Muscle of leg (tissue), 16 donors: ENCODE measurements at places on chromosomes 2 and 18. TPM values are rescaled to one million over a fixed set of nuclear protein-coding genes. Genes with fewer than 3 reads are reported as not detected.
A peak's percentile ranks its signal among the peaks of the same experiment; 100 is the strongest.

GRCh38 chr2:54845514-54845913 lies 122.1 kb downstream of the EML6 start:
- no peaks in the 10 kb centered on the region for H3K36me3 ChIP-seq
- H3K27me3 ChIP-seq, result no peaks in the 10 kb centered on the region
- H3K4me1 ChIP-seq, result no peaks in the 10 kb centered on the region
- H3K27ac ChIP-seq, result no peak overlapping the region
- DNase-seq, result no peak

GRCh38 chr2:3692375-3692774 lies 11.0 kb upstream of the DCDC2C start:
- no peaks in the 10 kb centered on the region for H3K27me3 ChIP-seq
- no peak overlapping the region for H3K4me3 ChIP-seq
- no peak for DNase-seq
- no peaks in the 10 kb centered on the region for H3K36me3 ChIP-seq
- H3K4me1 ChIP-seq, result no peaks in the 10 kb centered on the region

- no peak overlapping the region for H3K4me3 ChIP-seq
- H3K4me1 ChIP-seq, result no peaks in the 10 kb centered on the region
- peak; percentile 28 for DNase-seq
- no peak overlapping the region for H3K27ac ChIP-seq
- H3K36me3 ChIP-seq, result no peaks in the 10 kb centered on the region
Observed at GRCh38 chr2:226215902-226216503, 583.6 kb downstream of the IRS1 start.

- no peaks in the 10 kb centered on the region for H3K27me3 ChIP-seq
- H3K36me3 ChIP-seq, result no peaks in the 10 kb centered on the region
- H3K4me3 ChIP-seq, result no peak overlapping the region
- no peaks in the 10 kb centered on the region for H3K4me1 ChIP-seq
Observed at GRCh38 chr2:105070010-105070865, 32.4 kb downstream of the MRPS9 start.

- H3K27me3 ChIP-seq, result no peaks in the 10 kb centered on the region
- H3K4me3 ChIP-seq, result no peak overlapping the region
Observed at GRCh38 chr18:57544936-57545660, 41.4 kb downstream of the FECH start.

GRCh38 chr2:200863782-200864175 lies 679 bp downstream of the CLK1 start:
- H3K36me3 ChIP-seq, result peaks cover 11% of the 10 kb centered on the region
- peak overlapping the region; percentile 100 for H3K4me3 ChIP-seq
- H3K4me1 ChIP-seq, result peaks cover 14% of the 10 kb centered on the region
- peak overlapping the region; percentile 100 for H3K27ac ChIP-seq
- DNase-seq, result peak; percentile 70
- no peaks in the 10 kb centered on the region for H3K27me3 ChIP-seq

- no peaks in the 10 kb centered on the region for H3K4me1 ChIP-seq
- H3K27ac ChIP-seq, result no peak overlapping the region
- no peaks in the 10 kb centered on the region for H3K27me3 ChIP-seq
Observed at GRCh38 chr2:173952267-173953046, 12.7 kb downstream of the SP3 start.

DNA sequence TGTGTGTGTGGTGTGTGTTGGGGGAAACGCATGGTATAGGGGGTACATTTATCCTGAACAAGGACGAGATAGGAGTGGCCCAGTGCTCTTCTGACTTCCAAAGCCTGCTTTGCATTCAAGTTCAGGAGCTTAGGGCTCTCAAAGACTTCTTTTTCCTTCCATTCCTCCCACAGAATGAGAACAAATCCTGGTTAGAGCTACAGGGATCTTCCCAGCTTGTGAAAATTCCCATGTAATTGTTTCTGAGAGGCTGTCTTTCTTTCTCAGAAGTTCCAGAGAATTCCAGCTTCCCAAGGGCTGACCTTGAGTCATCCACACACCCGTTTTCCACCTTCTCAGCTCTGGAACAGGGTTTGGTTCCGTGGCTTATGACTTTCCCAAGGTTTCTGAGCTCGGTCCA lies 38.9 kb downstream of the FASTKD2 start:
- peaks cover 12% of the 10 kb centered on the region for H3K4me1 ChIP-seq
- H3K36me3 ChIP-seq, result no peaks in the 10 kb centered on the region
- H3K27ac ChIP-seq, result no peak overlapping the region
- H3K27me3 ChIP-seq, result no peaks in the 10 kb centered on the region
- H3K4me3 ChIP-seq, result no peak overlapping the region

- no peak overlapping the region for H3K4me3 ChIP-seq
- H3K36me3 ChIP-seq, result no peaks in the 10 kb centered on the region
- no peak for DNase-seq
- no peaks in the 10 kb centered on the region for H3K27me3 ChIP-seq
- H3K27ac ChIP-seq, result no peak overlapping the region
Observed at GRCh38 chr18:42536442-42536841, 579.0 kb downstream of the RIT2 start.

GRCh38 chr2:233412405-233412804 lies 58.1 kb downstream of the DGKD start:
- no peak overlapping the region for H3K4me3 ChIP-seq
- peaks cover 36% of the 10 kb centered on the region for H3K4me1 ChIP-seq
- H3K36me3 ChIP-seq, result peaks cover 2% of the 10 kb centered on the region
- no peak overlapping the region for H3K27ac ChIP-seq

The SP9 gene
- 0.13 TPM for total RNA-seq

The MAP3K19 gene
- not detected for total RNA-seq

The RGPD4 gene
- total RNA-seq, result 0.04 TPM

The MBP gene
- total RNA-seq, result 11.1 TPM

The CFAP221 gene
- 0.22 TPM for total RNA-seq

The DCDC2C gene
- 0.18 TPM for total RNA-seq
